ENCODE measurements at places on chromosomes 6 and 20.

DNA sequence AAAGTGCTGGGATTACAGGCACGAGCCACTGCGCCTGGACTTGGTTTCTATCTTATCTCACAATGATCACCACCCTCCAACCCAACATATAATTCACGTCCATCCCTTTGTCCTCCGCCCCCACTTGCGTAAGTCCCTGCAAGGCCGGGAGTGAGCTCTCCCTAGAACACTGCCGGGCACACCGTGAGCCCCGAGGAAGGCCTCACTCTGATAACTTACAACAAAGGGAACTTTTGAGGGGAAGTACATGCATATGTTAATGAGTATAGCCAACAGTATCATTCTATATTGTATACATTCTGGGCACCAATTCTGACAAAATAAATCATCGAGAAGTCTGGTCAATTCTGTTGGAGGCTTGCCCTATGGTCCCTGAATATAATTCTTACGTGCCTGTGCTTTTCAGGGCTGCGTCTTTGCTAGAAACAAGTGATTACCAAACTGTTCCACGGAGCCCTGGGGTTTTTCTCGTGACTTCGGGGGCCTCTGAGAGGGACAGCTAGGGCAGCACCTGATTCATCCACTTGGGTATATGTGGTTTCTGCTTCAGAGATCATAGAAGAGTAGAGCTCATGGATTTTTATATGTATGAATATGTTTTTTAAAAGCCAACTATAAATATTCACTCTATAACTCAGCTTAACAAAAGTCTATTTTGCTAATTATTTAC is 469.8 kb upstream of the AGPAT4 start:
- DNase-seq, result no peak

GRCh38 chr20:43066125-43066524 is 123.6 kb downstream of the PTPRT start:
- DNase-seq, result no peak

DNA sequence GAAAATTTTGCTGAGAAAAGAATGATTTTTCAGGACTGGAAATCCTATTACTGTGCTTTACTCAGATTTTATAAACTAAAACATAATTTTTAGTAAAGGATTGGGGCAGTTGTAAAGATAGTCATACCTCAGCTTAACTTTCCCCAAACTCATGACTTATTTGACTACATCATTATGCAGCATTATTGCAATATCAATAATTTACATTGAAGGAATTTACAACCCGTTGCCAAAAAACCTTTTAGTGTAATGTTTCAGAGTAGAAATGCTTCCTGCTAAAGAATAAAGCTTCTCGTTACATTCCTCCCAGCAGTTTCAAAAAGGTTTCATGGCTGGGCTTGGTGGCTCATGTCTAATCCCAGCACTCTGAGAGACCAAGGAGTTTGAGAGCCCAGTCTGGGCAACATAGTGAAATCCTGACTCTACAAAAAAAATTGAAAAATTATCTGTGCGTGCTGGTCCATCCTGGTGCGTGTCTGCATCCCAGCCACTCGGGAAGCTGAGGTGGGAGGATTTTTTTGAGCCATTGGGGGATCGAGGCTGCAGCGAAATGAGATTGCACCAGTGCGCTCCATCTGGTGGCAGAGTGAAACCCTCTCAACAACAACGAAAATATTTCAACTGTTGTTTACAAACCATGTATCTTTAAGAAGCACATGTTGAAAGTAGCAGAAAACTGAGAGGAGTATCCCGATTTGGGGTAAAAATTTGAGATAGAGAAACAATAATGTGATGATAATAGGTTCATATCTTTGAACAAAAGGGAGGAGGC is 4.4 kb downstream of the AMD1 start:
- DNase-seq, result peak; percentile 20

DNA sequence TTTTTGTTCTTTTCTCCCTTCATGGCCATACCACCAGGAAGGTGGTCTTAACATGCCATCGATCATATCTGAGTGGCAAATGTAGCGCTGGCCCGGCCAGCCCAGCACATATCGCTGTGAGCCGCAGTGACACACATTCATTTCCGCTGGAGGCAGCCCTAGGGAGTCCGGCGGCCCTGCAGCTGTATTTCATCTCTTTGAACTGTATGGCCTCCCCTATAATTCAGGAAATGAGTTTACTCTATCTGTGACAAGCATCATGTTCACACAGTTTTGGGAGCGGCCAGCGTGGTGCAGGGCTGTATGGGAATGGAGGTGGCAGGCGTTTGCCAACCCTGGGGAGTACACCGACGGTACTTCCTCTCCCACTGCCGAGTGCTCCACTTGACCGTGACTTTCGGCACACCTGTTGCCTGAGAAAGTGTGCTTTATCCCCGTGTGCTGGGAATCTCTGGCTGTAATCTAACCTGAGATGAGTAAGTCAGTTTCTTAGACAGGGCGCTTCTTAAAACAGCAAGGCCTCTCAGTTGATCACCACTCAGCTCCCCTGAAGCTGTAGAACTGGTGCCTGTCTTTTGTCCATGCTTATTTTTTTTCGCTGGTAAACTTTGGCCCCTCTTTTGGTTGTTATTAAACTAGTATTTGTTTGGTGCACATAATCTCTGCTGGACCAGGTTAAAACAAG is 257.1 kb upstream of the TAB2 start:
- DNase-seq, result peak; percentile 16

DNA sequence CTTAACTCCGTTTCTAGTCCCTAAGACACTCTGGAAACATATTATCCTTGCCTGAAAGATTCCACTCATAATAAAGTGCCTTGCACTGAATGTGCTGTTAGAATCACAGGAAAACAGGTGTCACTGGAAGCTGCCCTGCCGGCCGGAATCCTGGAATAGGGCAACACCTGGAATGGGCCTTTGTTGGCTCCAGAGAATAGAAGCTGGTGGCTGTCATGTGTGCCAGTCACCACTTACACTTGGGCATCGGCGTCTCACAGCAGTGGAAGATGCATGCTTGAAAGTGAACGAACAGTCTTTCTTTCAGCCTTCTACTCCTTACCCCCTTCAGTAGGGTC is 90.8 kb upstream of the AFDN start:
- DNase-seq, result no peak

DNA sequence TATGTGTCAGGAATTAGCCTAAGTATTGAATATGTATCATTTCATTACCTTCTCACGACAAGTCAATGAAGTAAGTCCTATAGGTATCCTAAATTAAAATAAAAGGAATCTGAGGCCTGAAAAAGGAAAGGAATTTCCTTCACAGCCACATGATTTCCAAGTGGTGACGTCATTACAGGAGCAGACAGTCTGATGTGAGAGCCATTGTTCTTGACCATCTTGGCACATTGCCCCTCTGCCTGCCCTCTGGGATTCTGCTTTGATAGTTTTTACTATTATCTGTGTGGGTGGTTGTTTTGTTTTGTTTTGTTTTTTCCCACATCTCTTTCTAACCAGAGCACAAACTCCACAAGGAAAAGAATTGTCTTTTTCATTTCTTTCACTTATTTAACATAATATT is 219.8 kb upstream of the UFL1 start:
- DNase-seq, result no peak

DNA sequence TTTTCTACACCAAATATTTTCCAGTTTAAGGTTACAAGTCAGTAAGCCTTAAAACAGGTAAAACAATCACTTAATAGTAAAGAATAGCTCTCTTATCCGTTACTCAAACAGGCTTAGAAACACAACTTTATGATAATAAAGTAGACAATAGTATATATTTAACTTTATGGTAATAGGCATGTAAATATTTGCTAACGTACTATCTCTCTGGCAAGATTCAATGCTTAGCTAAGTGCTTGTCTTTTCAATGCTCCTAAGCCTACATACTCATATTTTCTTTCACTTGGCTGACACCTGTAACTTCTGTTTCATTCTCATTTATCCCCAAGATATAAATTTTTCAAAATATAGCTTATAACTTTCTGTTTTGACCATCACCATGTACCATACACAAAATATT is 358.2 kb downstream of the HTR1B start:
- no peak for DNase-seq

DNA sequence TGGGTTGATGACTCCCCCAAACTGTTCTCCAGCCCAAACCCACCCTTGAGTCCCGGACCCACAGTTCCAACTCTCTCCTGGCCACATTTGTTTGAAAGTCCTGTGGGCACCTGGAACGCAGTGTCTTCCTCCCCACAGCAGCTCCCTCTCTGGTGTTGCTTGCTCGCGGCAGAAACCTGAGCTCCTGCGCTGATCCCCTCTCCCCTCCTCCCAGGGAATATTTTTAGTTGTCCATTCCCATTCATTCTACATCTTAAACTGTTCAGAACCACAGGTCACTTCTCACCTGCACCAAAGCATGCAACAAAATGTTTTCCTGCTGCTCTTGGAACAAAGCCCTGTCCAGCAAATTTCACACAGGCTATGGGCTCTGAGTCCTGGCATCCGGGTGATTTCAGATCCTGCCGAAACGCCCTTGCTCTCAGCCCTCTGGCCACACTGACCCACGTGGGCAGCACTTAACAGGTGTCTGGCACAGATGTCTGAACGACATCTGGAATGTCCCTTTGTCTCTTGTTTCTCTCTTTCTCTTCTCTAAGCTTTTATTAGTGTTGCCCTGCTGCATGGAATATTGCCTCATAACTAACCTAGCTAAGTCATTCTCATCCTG is 27.0 kb upstream of the PMEPA1 start:
- DNase-seq, result no peak

Measured in stimulated activated CD8-positive, alpha-beta memory T cell treated with anti-CD3 and anti-CD28 coated beads, Interleukin-2, amount 100 ng/mL, for 1 hour (primary cell).